ENCODE measurements at places on chromosomes 5 and 9.

DNA sequence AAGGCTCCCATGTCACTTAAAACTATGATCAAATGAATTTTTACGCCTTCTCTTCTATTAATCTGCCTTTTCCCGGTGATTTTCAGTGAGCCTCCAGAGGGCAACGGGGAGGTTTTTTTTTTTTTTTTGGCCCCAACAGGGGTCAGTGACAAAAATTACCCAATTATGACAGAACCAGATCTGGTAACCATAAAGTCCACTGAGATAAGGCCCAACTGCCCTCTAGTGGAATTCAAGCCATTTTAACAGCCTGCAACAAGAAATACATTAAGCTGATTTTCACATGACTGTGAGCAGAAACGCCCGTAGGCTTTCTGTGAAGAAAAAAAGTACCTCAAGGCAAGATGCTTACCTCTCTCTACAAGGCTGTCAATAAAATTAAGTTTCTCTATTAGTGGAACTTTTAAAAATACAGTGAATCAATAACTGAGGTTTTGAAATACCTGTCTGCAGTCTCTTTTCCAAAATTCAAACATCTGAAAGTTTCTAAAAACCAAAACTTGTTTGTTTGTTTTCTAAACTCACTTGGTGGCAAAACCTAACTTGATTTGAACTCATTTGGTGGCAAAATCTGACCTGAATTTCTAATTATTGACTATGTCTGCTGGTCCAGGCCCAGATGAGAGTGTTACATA is 49.7 kb upstream of the FST start:
- no peaks in the 10 kb centered on the region for H3K4me1 ChIP-seq
- H3K4me3 ChIP-seq: no peak overlapping the region
- no peaks in the 10 kb centered on the region for H3K36me3 ChIP-seq
- H3K27me3 ChIP-seq: no peaks in the 10 kb centered on the region

DNA sequence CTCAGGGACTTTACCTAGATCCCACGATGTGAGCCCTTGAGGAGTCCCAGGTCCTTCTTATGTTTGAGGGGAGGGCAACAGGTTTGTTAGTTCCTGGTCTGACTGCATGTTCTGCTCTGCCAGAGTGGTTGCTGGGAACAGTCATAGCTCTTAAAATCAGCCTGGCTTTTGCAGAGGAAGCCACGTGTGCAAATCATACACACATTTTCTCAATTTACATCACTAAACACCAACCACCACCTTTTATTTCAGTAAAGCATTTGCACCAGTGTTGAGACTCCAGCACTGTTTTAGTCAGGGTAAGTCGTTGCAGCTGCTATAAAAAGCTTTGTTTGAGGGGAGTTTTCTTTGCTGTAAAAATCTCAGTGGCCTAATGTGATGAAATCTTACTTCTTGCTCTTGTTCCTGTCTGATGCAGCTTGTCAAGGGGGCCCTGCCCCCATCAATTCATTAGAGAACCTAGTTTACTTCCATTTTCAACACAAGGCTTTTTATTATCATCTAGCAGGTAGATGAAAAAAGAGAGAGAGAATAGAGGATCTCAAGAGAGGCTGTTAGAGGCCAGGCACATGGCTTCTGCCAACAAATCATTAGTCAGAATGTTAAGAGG is 70.3 kb upstream of the VCAN start:
- no peaks in the 10 kb centered on the region for H3K4me1 ChIP-seq
- H3K36me3 ChIP-seq: no peaks in the 10 kb centered on the region
- no peak overlapping the region for H3K27ac ChIP-seq

DNA sequence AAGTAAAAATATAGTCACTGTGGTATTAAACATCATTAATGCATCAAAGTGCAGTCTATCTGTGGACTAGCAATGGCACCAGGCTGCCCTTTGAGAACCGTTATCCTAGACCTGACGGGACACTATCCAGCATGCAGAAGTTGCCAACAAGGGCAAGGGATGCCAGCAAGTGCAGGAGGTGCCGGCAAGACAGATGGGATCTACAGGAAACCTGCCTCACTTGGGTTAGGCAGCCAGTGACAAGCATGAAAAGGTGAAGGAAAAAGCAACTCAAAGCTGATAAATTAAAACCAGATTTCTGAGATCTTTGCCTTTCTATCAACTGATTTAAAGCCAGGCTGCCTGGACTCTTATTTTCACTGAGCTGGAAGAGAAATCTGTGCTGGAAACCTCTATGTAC is 315.2 kb upstream of the PDE4D start:
- no peaks in the 10 kb centered on the region for H3K4me1 ChIP-seq
- no peak for DNase-seq
- H3K27me3 ChIP-seq: no peaks in the 10 kb centered on the region
- H3K27ac ChIP-seq: no peak overlapping the region

DNA sequence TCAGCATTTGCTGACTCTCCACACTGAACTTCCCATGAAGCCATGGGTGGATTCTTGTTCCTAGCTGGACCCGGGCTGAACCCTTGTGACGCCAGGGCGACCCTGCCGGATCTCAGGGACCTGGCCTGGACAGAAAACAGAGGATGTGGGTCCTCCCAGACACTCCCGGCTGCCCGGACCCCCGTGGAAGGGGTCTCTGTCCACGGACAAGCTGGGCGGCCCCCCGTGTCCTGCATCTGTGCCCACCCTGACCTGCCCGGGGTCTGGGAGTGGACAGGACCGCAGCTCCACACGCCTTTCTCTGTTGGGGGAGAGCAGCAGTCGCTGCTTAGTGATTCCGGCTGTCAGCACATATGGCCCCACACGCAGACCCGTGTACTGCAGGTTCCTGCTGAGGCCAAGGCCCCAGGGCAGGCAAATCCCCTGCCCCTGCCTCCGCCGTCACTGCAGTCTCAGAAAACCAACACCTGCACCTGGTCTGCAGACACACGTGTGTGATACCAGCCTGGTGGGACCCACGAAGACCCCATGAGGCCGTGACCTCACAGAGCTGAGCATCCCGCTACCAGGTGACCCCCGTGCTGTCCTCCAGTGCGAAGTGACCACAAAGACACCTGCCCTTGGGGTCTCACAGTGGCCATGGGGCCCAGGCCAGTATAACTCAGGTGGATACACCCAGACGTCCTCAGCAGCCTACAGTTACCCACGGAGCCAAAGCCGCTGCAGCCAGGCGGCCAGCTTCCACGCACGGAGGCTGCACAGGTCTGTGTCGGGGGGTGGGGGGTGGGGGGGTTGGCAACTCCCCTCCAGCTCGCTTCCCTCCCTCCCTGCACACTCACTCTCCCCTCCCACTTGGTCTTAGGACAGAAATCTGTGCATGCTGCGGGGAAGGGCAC is 50.6 kb downstream of the NKD2 start:
- no peaks in the 10 kb centered on the region for H3K27me3 ChIP-seq
- no peak for DNase-seq
- H3K36me3 ChIP-seq: peaks cover 2% of the 10 kb centered on the region
- H3K4me3 ChIP-seq: no peak overlapping the region

DNA sequence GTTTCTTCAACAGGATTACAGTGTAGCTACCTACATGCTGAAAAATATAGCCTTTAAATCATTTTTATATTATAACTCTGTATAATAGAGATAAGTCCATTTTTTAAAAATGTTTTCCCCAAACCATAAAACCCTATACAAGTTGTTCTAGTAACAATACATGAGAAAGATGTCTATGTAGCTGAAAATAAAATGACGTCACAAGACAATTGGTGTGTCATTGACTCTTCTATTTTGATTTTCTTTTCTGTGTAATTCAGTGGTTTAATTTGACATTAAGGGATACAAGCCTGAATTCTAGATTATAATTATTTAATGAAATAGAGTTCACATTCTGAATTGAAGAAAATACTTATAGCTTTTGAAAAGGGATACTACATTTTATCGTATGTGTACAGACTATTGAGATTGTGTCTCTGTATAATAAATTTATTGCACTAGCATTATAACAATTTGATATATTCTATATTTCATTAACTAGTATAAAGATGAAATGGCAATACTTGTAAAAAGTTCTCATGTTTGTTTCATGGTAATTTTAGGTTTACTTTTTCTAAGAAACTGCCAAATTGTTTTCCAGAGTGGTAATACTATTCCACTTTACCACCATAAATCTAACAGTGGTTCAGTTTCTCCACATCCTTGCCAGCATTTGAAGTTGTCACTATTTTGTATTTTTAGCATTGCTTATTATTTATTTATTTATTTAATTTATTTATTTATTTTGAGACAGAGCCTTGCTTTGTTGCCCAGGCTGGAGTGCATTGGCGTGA is 18.7 kb downstream of the ANXA1 start:
- H3K27ac ChIP-seq: no peak overlapping the region
- DNase-seq: no peak
- H3K36me3 ChIP-seq: no peaks in the 10 kb centered on the region
- H3K4me3 ChIP-seq: no peak overlapping the region
- no peaks in the 10 kb centered on the region for H3K27me3 ChIP-seq
- no peaks in the 10 kb centered on the region for H3K4me1 ChIP-seq

DNA sequence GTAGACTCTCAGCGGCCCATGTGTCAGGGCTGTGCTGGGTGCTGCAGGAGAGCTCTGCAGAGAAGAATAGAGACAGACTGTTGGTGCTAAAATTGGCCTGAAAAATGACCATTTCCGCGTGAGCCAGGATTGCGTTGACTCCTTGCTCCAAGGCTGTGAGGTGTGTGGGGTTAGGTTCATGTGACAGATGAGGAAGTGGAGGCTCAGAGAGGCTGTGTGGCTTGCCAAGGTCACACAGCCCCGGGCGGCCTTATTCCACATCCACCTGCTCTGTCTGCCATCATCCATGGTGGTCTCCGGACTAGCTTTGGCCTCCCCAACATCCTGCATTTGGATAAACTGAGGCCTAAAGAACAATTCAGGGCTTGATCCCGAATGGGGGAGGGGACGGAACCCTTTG is 15.2 kb downstream of the NEK6 start:
- DNase-seq: no peak
- no peaks in the 10 kb centered on the region for H3K36me3 ChIP-seq
- no peak overlapping the region for H3K4me3 ChIP-seq
- no peaks in the 10 kb centered on the region for H3K27me3 ChIP-seq
- no peaks in the 10 kb centered on the region for H3K4me1 ChIP-seq
- no peak overlapping the region for H3K27ac ChIP-seq

- no peak overlapping the region for H3K4me3 ChIP-seq
- no peaks in the 10 kb centered on the region for H3K4me1 ChIP-seq
- no peak overlapping the region for H3K27ac ChIP-seq
Measured at GRCh38 chr9:80028501-80028900, 456.7 kb downstream of the TLE4 start.

- no peak overlapping the region for H3K4me3 ChIP-seq
- DNase-seq: no peak
- H3K4me1 ChIP-seq: peaks cover 7% of the 10 kb centered on the region
- no peak overlapping the region for H3K27ac ChIP-seq
- no peaks in the 10 kb centered on the region for H3K36me3 ChIP-seq
Measured at GRCh38 chr5:12526113-12526512, 621.9 kb upstream of the CTNND2 start.

GRCh38 chr5:173825215-173825865 is 62.8 kb upstream of the CPEB4 start:
- DNase-seq: peak; percentile 43
- peak overlapping the region; percentile 77 for H3K27ac ChIP-seq
- H3K4me1 ChIP-seq: peaks cover 70% of the 10 kb centered on the region
- no peaks in the 10 kb centered on the region for H3K36me3 ChIP-seq

GRCh38 chr5:155069961-155070360 is 56.4 kb downstream of the KIF4B start:
- no peaks in the 10 kb centered on the region for H3K4me1 ChIP-seq
- H3K4me3 ChIP-seq: no peak overlapping the region
- peaks cover 24% of the 10 kb centered on the region for H3K27me3 ChIP-seq
- no peak overlapping the region for H3K27ac ChIP-seq
- DNase-seq: no peak

DNA sequence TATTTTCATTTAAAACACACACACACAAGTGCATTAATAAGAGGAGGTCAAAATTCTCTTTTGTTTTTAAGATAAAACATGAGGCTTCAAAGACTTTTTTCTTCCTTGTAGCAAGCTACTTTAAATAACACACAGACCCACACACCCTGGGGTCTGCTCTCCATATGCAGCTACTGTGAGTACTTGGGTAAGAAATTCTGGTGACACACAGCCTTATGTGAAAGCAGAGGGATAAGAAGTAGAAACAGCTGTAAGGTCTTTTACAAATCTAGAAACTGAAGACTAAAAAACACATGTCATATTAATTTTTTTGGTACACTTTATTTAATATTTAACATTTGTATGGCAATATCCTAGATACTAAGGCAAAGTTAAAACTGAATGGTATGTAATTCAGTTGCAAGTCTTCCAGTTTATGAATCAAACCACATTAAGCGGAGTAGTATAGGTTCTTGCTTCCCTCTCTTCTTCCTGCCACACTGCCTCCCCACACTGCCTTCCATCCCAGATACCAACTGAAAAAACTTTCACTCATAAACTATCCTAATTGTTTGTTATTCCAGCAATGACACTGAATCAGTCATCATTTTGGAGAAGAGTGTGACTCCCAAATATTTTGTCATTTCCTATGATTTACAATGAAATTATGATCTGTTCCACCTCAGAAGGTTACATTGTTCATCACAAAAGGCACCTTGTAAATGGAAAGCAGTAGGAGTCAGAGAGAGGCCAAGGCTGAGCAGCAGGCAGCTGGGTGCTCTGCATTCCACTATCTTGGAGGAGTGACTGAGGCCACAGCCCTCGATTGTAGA is 92.0 kb downstream of the PLCXD3 start:
- DNase-seq: no peak
- peaks cover 25% of the 10 kb centered on the region for H3K4me1 ChIP-seq
- H3K36me3 ChIP-seq: no peaks in the 10 kb centered on the region
- no peak overlapping the region for H3K4me3 ChIP-seq
- H3K27me3 ChIP-seq: no peaks in the 10 kb centered on the region

GRCh38 chr5:179553875-179554274 is 3.5 kb downstream of the RUFY1 start:
- H3K27ac ChIP-seq: no peak overlapping the region
- H3K4me3 ChIP-seq: peak overlapping the region; percentile 1
- DNase-seq: peak; percentile 67
- H3K27me3 ChIP-seq: no peaks in the 10 kb centered on the region
- peaks cover 6% of the 10 kb centered on the region for H3K36me3 ChIP-seq

DNA sequence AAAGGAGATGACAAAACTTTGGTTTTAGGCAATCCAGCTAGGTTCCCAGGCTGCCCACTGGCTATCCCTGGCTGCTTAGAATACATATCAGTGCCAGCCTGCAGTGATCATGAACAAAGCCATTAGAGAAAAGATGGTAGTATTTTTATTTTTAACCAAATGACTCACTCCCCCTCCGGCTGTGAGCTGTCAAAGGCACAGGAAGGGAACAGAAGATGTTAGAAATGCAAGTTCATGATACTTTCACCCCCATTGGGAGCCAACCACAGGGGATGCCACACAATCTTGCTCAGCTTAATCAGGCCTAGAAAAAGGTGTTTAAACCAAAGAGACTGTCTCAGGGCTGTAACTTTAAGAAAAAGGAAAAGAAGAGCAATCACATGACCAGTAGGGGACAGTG is 70.3 kb upstream of the ASTN2 start:
- no peak overlapping the region for H3K4me3 ChIP-seq
- no peaks in the 10 kb centered on the region for H3K36me3 ChIP-seq
- 0 out of 2 replicates have a peak, but pooled peaks cover 3% of the 10 kb centered on the region for H3K27me3 ChIP-seq
- DNase-seq: no peak
